Natural killer cell treated with Interleukin-12 subunit alpha and Interleukin-12 subunit beta and Interleukin-15 and Interleukin-18, amount 100 ng/mL, for 72 hours (primary cell): ENCODE measurements at places on chromosomes 11 and 22. TPM values are rescaled to one million over a fixed set of nuclear protein-coding genes. Genes with fewer than 3 reads are reported as not detected.

The TALDO1 gene
- total RNA-seq: 242 TPM

The GNAZ gene
- 0.98 TPM for total RNA-seq

GRCh38 chr11:1573077-1573902, 1.2 kb upstream of the DUSP8 start:
- no peak for DNase-seq

- no peak for DNase-seq
These were observed 81.0 kb upstream of the FGF3 start for GRCh38 chr11:69899957-69900821.

- peak; percentile 93 for DNase-seq
These were observed 55.8 kb upstream of the RRAS2 start for GRCh38 chr11:14414470-14415461.

The OR52N2 gene
- not detected for total RNA-seq

DNA sequence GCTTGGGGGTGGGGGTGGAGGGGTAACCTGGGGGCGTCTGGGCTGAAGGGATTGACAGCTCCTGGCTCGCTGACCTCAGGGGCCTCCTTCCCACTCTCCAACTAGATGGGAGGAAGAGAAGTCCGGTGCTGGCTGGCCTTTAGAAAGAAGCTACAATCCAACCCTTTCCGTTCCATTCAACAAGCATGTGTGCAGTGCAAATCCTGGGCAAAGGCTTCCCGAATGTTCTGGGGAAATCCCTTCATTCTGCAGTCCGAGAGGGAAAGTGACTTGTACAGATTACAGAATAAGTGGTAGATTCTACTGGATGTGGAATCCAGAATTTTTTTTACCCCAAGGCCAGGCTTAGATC, 149.9 kb downstream of the FEZ1 start:
- no peak for DNase-seq

- peak; percentile 79 for DNase-seq
These were observed 13.4 kb upstream of the GRK2 start for GRCh38 chr11:67252831-67253239.

DNA sequence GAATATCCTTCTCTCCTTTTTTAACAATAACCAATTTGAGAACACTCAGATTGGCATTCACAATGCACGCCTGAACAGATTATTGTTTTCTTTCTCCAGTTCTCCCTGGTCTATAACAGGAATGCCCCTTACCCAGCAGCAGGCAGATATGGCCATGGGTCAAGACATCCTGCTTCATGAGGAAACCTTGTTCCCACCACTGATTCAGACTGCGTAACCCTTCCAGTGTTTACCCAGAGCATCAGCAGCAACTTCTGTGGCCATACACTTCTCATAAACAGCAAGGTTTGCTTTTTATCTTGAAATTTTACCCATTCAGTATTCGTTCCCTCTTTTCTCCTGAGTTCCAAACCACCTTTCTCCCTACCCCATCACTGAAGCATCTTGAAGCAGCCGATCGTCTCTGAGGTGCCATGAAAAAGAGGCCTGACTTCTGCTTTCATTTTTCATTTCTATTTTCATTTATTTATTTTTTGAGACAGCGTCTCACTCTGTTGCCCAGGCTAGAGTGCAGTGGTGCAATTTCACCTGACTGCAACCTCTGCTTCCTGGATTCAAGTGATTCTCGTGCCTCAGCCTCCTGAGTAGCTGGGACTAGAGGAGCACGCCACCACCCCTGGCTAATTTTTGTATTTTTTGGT, 9.6 kb downstream of the PTS start:
- no peak for DNase-seq

The OR4D5 gene
- total RNA-seq: not detected
